ENCODE measurements at places on chromosomes 12 and 14.

- DNase-seq, result no peak
Observed at GRCh38 chr14:82811246-82811645, 1277.6 kb upstream of the SEL1L start.

DNA sequence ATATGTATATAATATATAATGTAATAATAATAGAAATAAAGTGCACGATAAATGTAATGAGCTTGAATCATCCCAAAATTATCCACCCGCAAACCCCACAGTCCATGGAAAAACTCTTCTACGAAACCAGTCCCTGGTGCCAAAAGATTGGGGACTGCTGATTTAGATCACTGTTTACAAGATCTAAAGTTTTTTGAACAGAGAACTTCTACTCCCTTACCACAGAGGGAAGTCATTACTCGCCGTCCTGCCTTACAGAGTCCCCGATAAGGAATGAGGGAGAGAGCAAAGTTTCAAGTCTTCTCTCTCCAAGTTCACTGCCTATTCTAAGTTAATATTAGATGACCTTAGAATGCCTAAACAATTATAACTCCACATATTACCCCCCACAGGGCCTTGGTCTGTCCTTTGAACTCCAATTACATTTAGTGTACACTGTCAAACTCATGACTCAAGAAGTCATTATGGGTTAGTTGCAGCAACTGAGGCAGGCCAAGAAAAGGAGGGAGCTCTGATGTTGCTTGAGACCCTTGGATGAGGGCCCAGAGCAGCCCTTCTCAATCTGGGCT lies 21.8 kb upstream of the DHRS4 start:
- DNase-seq, result no peak

GRCh38 chr14:50397390-50398188 lies 908 bp upstream of the CDKL1 start:
- peak; percentile 30 for DNase-seq

DNA sequence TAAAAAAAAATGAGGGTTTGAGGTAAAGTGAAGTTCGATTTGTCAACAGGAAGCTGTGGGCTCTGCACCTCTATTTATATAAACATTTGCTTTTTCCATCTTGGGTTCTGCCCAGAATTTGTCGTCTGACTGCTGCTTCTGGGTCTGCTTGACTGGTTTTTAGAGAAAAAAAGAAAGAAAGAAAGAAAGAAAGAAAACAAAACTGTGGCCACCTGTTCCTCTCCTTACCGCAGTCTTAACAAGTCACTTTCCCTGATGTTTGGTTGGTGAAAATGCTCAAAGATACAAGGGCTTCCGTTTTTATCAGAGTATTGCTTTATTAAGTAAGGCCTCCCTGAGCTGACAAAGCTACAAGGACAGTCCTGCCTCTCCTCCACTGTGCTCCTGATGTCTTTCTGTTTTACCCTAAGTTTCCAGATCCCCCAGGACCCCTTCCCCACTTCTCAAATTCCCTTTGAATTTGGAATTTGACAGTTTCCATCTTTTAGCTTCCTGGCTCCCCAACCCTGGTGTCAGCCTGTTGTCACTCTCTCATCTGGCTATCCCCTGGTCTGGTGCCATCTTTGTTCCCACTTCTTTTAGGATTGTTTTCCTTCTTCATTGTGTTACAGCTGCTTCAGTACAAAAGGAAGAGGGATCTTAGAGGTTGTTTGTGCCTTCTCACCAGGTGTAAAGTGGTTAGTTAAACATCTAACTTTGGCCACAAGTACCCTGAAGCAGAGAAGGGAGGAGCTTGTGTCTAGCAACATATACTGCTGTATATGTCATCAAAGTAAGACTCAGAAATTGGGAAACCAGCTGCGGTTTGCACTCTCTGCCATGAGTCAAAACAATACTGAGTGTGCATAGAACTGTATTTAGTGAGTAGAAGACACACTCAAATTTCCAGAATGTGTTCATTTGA lies 18.0 kb downstream of the MFAP5 start:
- DNase-seq, result peak; percentile 33

DNA sequence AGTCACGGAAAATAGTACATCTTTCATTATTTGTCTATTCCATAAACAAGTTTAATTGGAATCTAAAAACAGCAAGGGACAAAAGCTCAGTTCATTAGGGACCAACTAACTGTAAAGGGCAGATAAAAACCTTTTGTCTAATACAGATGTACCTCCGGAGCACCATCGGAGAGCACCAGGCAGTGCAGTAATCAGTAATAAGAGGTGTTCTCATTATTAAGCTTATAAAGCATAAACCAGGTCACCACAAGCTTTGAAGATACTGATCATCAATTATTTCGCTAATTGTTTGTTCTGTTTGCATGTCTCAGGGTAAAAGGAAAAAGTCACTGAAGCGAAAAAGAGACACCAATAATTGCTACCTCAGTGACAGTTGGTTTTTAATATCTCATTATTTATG lies 207.3 kb upstream of the PRKD1 start:
- no peak for DNase-seq
